ENCODE measurements at places on chromosomes 7 and 10.
A peak's percentile ranks its signal among the peaks of the same experiment; 100 is the strongest.

DNA sequence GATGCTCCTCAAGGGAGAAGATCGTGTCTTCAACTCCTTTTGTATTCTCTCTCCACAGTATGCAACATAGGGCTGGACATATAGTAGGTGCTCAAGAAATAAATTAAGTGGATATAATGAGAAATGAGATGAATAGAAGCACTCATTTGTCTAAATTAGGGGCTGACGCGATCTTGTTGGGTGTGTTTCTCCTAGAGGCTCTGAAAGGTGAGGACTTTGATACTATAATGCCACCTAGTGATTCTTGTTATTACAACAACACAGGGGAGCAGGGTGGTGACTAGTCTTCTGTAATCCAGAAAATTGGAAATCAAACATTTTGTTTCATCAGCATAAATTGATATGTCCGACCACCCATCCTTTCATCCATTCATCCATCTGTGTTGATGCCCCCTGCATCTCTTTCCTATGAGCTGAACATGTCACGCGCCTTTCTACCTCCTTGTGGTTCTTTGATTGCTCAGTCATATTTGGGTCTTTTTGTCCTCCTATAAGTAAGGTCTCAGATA is 3.5 kb upstream of the CFAP58 start:
- peak; percentile 72 for DNase-seq

DNA sequence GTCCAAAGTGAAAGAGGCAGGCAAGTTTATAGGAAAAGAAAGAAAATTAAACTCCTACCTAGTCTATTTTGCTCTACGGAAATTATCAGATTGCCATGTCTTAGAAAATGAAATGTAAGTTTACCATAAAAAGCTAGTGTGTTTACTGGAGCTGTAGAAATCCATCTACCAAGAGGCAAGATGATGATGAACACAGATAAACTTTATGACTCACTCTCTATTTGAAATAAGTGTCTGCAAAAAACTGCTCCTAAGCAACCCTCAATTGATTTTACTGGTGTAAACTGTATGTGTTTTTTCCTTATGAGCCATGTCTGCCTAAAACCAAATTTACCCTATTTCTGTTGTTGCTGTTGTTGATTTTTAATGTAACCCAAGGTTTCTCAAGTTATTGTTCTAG is 73.8 kb upstream of the TMEM106B start:
- DNase-seq, result peak; percentile 37

DNA sequence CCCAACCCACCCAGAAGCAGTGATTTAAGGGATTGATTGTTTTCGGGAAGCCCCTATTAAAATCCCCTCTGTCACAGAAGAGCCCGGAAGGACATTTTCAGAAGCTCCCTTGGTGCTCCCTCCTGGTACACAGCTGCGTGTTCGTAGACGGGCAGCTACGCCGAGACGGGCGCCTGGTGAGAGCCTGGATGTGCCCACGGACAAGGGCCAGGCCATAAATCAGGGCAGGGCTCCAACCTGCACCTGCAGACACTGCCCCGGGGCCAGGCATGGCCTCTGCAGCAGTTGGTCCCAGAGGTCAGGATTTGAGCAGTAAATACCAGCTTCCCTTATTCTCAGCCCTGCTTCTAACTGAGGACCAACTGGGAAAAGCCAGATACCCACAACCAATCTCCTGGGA is 106.8 kb downstream of the PAXIP1 start:
- no peak for DNase-seq

DNA sequence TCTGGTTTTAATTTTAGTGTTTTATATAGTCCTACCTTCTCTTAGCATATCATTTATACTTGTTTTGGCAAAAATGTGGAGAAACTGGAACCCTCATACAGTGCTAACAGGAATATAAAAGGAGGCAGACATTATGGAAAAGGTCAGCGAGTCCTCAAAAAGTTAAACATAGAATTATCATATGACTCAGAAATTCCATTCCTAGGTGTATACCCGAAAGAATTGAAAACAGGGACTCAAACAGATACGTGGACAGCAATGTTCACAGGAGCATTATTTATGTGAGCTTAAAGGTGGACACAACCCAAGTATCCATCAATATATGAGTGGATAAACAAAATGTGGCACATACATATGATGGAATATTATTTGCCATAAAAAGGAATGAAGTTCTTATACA is 51.5 kb downstream of the VAX1 start:
- DNase-seq, result peak; percentile 48

DNA sequence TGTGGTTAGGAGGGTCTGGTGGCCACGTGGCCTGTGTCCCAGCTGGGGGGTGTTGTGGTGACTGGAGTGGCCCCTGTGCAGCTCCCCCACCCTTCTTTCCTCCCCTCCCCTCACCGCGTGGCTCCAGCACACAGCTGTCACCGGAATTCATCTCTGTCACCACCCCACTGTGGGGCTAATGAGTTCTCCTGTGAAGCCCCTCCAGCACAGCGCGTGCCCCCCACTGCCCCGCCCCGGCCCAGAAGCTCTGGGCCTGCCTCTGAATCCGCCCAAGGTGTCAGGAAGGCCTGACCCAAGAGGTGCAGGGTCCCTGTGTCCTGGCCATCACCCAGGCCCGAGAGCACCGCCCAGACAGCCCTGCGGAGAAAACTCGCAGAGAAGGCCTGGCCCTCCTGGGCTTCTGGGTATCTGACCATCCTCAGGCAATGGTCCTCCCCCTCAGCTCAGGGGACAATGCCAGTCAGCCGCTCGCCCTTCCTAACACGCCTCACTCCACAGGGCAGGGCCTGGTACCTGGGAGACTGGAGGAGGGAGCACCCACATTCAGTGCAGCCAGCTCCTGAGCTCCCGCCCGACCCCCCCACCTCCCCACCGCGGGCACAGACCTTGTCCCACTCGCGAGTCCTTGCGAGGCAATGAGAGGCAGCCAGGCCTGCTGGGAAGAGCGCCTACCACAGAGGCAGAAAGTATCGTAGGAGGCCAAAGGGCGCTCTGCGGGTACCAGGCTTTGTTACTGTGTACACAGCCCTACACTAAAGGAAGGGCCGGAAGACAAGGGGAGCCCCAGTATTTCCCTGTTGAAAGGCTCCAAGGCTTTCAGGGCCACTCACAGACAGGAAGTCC is 38.2 kb downstream of the GBX1 start:
- no peak for DNase-seq

GRCh38 chr7:140625908-140626868 is 14.4 kb downstream of the DENND2A start:
- DNase-seq, result peak; percentile 94

- no peak for DNase-seq
Measured at GRCh38 chr7:70298780-70299471, 700.7 kb downstream of the AUTS2 start.

DNA sequence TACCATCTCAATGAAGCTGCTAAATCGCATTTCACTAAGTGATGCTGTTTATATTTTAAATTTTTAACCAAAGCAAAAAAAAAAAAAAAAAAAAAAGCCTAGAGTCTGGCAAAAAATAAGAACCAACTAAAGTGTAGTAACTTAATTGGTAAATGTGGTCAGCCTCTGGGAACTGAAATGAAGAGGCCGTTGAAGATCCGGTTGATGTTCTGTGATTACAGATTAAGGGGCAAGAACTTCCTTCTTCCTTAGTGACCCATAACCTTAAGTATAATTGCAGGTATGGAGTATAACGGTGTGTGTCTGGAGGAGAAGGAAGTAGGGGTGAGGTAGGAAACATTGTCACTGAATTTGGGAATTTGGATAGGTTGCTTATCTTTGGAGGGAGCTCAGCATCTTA is 7.7 kb upstream of the SRGN start:
- DNase-seq, result no peak

Measured in PC-3 (cell line).